ENCODE measurements at places on chromosomes 4 and X.
A peak's percentile ranks its signal among the peaks of the same experiment; 100 is the strongest.

DNA sequence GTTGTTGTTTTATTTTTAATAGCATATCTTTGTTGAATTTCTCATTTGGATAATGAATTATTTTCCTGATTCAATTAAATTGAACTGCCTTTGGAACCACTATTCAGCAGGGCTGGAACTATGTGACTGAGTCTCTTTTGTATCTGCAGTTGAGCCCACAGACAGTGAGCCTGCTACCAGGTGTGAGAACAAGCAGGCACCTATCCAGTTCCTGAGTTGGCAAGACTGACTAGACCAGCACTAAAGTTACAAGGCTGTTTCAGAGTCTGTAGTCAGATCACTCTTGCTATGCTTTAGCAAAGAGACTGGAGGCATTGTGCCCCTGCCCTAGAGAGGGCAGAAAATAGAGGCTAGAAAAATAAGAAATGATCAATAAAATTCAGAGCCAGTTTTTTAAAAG lies 237.3 kb upstream of the GRID2 start:
- DNase-seq, result no peak

DNA sequence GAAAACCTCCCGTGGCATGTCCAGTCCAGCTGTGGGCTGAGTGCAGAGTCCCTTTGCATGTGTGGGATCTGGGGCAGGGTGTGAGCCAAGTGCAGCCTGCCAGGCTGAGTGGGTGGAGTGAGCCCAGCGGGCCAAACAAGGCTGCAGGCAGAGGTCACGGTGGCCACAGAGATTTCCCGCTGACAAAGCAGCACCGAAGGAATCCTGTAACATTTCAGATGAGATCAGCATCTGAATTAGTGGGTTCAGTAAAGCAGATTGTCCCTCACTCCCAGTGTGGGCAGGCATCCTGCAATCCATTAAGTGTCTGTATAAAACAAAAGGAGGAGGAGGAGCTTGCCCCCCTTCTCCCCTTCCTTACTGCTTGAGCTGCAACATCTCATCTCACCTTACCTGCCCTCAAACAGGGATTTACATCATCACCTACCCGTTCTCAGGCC lies 324.4 kb downstream of the FAT4 start:
- no peak for DNase-seq

DNA sequence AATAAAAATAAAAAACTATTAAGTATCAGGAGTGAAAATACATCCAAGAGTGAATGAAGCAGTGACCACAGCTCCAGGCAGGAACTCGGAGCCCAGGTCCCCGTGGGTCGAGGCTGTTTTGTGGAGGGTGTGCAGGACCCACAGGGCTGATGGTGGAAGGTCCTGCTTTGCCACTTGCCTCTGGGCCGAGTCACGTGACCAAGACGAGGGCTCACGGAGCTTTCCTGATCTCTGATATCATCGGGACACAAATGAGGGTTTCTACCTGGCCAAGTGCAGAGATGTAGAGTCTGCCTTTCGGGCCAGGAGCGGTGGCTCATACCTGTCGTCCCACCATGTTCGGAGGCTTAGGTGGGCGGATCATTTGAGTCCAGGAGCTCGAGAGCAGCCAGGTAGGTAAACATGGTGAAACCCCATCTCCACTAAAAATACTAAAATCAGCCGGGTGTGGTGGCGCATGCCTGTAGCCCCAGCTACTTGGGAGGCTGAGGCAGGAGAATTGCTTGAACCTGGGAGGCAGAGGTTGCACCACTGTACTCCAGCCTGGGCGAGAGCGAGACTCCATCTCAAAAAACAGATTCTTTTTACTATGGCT lies 7.2 kb downstream of the SLC25A6 start:
- no peak for DNase-seq

- no peak for DNase-seq
These were observed 55.7 kb downstream of the TIGD2 start for GRCh38 chr4:89166971-89167475.

DNA sequence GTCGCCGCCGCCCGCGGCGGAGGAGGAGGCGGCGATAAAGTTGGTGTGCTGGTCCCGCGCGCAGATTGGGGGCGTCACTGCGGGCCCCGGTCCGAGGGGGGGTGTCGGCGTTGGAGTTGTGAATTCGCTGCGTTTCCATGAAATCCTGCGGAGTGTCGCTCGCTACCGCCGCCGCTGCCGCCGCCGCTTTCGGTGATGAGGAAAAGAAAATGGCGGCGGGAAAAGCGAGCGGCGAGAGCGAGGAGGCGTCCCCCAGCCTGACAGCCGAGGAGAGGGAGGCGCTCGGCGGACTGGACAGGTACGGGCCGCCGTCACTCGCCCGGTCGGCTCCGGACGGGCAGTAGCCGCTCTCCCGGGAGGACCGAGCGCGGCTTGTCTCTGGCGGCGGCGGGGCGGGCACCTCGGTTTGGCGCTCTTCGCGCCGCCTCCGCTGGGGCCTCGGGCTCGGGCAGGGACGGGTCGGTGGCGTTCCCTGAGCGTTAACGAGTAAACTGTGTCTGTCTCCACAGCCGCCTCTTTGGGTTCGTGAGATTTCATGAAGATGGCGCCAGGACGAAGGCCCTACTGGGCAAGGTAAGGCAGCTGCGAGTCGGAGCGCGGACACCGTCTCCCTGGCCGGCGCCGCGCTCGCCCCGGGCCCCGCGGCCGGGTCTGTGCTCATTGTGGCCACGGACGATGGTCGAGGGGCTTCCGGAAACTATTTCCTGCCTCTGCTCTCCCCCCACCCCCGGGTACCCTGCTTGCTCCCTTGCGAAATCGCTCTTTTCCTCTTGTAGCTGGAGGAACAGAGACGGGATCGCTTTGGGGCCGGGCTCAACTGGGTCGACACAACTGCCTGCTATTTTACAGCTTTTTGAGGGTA lies 658 bp downstream of the KDM6A start:
- DNase-seq, result no peak

GRCh38 chr4:16157609-16158503 lies 68.4 kb downstream of the TAPT1 start:
- DNase-seq, result no peak

DNA sequence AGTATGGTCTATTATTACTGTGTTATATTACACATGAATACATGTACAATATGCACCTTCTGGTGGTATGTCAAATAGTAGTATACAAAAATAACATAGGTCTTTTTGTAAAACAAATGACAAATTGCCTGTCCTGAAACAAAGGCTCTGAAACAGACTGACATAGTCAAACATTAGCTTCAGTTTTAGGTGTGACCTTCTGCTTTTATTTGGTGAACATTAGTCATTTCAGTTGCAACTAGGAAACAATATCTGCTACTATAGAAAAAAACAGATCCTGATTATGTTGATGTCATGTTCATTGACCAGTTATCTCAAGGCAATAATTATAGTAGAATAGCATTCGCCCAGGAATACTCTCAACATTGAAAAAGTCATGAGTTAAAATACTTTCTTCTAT lies 123.0 kb downstream of the CHRNA9 start:
- no peak for DNase-seq

GRCh38 chr4:37973441-37973840 lies 13.2 kb downstream of the PTTG2 start:
- no peak for DNase-seq

DNA sequence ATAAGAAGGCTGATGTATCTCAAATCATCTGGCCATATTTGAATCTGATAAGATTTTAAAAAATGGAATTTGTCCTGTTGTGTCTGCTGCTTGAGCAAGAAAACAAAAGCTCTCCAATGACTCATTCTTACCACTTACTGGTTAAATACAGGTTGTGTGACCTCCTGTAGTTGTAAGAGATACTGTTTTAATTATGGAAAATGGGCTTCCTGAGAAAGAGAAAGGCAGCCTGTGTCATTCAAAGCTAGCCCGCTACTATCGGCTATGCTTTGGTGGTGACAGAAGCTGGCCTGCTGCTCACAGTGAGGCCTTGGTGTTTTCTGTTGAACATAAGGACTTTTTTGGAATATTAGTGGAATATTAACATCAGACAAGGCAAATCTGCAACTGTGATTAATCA lies 1722.1 kb upstream of the PCDH10 start:
- no peak for DNase-seq

DNA sequence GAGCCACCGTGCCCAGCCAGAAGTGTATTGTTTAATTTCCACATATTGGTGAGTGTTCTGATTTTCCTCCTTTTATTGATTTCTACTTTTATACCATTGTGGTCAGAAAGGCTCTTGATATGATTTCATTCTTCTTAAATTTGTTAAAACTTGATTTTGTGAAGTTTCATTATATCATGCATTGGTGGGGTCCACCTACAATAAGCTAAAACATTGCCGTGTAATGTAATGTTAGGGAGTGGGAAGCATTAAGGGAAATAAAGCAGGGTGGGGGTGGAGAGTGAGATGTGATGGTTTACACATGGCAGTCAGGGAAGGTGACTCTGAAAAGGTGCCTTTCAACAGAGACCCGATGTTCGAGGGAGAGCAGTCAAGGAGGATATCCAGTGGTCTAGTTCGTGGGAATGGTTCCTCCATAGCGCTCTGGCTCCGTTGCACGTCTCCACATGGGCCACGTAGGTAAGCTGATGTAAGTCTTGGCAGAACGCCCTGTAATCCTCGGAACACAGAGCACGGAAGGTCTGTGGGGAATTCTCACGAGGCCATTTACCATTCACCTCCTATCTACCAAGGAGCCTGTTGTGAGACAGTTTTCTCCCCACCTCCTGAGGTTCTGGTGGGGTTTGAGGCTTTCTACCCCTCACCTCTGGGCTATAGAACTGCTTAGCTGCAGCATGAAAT lies 7.7 kb upstream of the WDR13 start:
- DNase-seq, result peak; percentile 46

GRCh38 chrX:40853004-40853815 lies 117.9 kb upstream of the MED14 start:
- DNase-seq, result no peak

DNA sequence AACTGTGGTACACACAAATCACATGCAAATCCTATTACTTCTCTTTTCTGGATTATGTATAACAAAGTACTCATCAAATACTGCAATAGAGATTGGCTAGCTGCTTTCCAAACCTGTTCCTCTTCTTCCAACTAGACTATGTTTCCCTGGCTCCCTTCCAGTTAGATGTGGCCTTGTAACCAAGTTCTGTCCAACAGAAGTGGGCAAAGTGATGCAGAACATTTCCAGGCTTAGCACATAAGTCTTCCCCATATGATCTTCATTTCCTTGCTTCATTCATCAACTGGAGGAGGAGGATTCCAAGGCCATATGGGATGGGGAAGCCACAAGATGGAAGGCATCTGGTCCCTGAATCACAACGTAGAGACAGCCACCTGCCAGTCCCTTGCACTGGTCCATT lies 8.0 kb downstream of the SLC9A7 start:
- DNase-seq, result no peak

GRCh38 chr4:10590896-10591295 lies 93.7 kb downstream of the CLNK start:
- DNase-seq, result no peak

DNA sequence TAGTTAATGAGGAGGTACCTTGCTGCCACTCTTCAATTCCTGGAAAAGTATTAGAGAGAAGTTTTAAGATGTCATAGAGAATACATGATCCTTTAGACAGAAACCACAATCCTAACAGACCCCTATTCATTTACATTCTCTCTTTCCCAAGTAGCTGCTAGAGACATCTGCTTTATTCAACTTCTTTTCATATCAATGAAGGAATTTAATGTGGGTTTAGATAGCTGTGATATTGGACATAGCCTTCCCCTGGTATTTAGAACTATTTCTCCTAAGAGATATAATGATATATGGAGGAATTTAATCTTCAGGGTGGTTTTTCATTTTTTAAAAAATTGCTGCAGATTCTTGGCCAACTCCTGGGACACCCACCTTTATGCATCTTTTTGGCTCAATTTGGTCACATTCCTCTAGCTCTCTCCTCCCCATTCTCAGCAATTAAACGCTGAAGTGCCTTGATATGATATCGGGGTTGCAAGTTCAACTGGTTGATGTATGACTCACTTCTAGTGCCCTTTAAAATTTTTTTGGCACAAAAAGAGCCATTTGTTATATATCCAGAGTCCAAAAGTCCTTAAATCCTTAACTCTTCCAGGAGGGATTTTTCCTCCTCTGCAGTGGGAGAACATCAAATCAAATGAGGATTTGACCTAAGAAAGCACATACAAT lies 57.6 kb downstream of the DOCK11 start:
- no peak for DNase-seq

- DNase-seq, result no peak
These were observed 204.1 kb upstream of the NEIL3 start for GRCh38 chr4:177105536-177105935.

DNA sequence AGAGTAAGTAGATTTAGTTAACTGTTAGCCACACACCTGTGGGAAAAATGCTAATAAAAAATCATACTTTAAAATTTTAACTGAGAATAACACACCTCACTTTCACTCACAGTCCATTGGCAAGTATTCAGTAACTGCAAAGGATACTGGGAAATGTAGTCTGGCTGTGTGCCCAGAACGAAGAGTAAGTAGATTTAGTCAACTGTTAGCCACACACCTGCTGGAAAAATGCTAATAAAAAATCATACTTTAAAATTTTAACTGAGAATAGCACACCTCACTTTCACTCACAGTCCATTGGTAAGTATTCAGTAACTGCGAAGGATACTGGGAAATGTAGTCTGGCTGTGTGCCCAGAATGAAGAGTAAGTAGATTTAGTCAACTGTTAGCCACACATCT lies 178.4 kb upstream of the NWD2 start:
- DNase-seq, result peak; percentile 38

GRCh38 chrX:12955882-12956703 lies 18.8 kb upstream of the TMSB4X start:
- DNase-seq, result no peak

GRCh38 chr4:113355550-113356371 lies 306.3 kb downstream of the ANK2 start:
- no peak for DNase-seq

DNA sequence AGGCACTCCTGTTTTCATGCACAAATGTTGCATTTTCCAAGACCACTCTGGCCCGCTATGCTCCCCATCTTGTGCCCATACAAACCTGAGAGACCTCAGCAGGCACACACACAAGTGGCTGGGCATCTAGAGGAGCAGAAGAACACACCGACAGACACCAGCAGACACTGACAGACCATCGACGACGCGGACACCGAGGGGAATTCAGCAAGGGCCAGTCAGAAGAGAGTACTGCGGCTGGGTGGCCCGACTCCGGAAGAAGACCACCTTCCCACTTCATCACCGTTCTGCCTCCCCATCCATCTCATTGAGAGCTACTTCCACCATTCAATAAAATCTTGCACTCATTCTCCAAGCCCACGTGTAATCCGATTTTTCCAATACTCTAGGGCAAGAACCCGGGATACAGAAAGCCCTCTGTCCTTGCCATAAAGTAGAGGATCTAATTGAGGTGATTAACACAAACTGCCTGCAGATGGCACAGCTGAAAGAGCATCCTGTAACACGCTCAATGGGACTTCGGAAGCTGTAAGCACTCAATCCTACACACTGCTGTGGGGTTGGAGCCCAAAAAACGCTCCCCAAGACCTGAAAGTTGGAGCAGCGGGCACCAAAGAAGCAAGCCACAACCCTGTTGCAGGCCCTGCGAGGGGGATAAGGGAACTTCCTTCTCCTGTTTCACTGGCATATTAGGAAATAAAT lies 780.9 kb downstream of the ARAP2 start:
- DNase-seq, result no peak

GRCh38 chr4:76772498-76773106 lies 125.3 kb downstream of the SOWAHB start:
- DNase-seq, result no peak

- no peak for DNase-seq
These were observed 741 bp downstream of the SPATA18 start for GRCh38 chr4:52051615-52052474.

Data from NCI-H2029 (cell line).